ENCODE measurements at places on chromosomes 2 and 18.

GRCh38 chr2:46239847-46240181, 57.4 kb upstream of the EPAS1 start:
- DNase-seq = no peak

GRCh38 chr2:240569998-240570530, 1.8 kb downstream of the RNPEPL1 start:
- DNase-seq = no peak

DNA sequence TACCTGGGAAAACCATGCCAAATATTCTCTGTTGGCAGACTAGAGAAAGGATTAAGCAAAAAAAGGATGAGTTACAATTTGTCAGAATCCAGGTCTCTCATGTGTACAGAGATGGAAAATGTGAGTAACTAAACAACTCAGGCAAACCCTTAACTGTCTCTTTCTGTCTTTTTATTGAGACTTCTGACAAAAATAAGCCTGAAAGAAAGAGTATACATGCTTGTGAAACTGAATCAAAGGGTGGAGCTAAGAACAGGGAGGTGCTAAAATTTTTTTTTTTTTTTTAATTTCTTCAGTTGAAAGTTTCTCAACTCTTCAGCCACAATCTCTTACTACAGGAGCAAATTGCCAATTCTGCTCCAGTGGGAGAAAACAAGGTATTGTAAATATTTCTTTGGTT, at the start of gene SERPINB10:
SERPINB10 (plus strand) TSS at position 295 of the 400 bp plus-strand sequence. CDS start 7,553 bp downstream, outside the sequence.
- no peak for DNase-seq

GRCh38 chr2:240623531-240624010, 1.7 kb upstream of the GPR35 start:
- DNase-seq = no peak

GRCh38 chr2:64672708-64673107, 19.0 kb upstream of the SERTAD2 start:
- no peak for DNase-seq

- DNase-seq = no peak
Measured at GRCh38 chr2:121372721-121373353, 87.8 kb upstream of the TFCP2L1 start.

DNA sequence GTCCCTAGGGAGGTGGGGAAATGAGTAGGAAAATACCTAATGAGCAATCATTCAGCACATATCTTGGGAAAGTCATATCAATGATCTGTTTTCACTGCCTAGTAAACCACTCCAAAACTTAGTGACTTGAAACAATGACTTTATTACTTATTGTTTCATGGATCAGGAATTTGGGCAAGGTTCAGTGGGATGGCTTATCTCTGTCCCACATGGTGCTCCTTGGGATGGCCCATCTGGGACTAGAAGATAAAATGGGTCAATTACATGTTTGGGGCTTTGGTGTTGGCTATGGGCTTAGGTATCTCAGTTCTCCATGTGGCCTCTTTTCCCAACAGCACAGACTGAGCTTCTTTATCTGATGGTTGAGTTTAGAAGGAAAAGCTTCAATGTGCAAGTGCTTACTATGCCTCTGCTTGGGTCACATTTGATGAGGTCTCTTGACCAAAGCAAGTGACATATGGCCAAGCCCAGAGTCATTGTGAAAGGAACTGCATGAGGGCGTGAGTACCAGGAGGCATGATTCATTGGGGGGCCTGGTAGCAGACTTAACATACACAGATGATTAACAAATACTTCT, 218.1 kb upstream of the TNP1 start:
- no peak for DNase-seq

GRCh38 chr2:59567151-59567550, 986.3 kb downstream of the BCL11A start:
- no peak for DNase-seq

DNA sequence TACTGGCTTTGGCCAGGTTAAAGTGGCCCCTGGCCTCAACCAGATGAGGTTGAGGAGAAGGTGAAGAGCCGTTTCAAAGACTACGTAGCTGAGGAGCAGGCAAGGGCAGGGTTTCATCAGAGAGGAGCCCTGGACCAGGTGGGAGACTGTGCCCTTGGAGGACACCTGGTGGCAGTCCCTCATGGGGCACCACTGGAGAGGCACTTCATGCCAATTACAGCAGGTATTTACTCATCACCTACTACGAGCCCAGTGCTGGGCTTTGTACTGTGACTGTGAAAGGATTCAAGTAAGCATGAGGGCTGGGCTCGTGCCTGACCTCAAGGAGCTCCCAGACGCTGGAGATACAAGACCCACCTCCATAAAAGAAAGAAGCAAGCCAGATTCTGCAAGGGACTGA, 37.6 kb downstream of the SMAD7 start:
- no peak for DNase-seq

DNA sequence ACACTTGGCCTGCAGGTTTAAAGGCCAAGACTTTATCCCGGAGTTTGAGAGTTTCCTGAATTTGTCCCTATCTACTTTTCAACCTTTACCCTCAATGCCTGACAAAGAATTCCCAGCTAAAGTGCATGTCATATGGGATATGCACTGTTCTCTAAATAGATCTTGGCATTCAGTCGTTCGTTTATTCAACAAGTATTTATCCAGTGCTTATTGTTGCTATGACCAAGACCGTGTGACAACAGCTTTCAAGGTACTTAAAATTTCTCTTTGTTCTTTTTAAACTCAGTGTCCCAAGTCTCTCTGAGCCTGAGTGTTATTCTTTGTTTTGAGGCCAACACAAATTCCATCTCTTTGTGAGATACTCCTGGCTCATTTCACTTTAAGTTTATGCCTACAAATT, 133.4 kb downstream of the RGPD3 start:
- no peak for DNase-seq
